ENCODE measurements at places on chromosomes 13 and 19. TPM values are rescaled to one million over a fixed set of nuclear protein-coding genes. Genes with fewer than 3 reads are reported as not detected.
A peak's percentile ranks its signal among the peaks of the same experiment; 100 is the strongest.

Gene DCT
- not detected for total RNA-seq

Gene MBD3L3
- total RNA-seq, result not detected

Gene TMEM259
- total RNA-seq, result 148 TPM

Gene CYP2A6
- not detected for total RNA-seq

Gene PCDH20
- total RNA-seq, result not detected

Gene PRODH2
- total RNA-seq, result 0.28 TPM

DNA sequence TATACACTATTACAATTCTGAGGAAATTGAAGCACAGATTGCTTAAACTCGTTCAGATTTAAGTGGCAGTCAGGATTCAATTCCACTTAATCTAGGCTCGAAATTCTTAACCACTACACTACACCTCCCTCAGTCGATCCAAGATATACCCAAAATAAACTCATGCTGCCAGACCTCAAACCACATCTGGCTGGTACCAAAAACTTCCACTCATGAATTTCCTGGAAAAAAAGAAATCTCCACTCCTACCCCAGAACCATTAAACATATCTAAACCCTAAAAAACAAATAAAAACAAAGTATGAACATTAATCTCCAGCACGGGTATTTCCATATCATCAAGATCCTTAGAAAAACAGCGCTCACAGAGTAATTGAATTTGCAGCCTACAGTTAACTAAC lies 1.1 kb downstream of the ZFP30 start:
- H3K27ac ChIP-seq, result peak overlapping the region; percentile 97
- no peaks in the 10 kb centered on the region for H3K4me1 ChIP-seq

DNA sequence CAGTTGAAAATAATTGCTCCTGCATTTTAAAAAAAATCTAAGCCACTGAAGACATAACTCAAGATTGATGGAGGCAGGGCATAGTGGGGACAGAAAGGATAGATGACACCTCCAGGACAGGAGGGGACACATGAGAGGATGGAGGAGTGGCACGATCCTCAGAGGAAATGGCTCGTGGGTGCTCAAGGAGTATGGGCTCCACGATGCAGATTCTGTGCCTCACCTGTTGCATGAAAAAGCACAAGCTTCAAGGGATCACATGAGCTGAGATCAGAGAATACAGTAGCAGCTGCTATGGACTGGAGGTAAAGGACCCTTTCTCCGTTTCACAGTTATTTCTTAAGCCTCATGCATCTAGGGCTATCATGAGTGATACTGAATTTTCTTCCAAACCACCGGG lies 69.7 kb upstream of the KL start:
- H3K4me3 ChIP-seq, result no peak overlapping the region
- no peak for DNase-seq
- H3K4me1 ChIP-seq, result no peaks in the 10 kb centered on the region
- H3K36me3 ChIP-seq, result no peaks in the 10 kb centered on the region
- no peak overlapping the region for H3K27ac ChIP-seq
- no peaks in the 10 kb centered on the region for H3K27me3 ChIP-seq

- peaks cover 17% of the 10 kb centered on the region for H3K4me1 ChIP-seq
- H3K4me3 ChIP-seq, result no peak overlapping the region
- peaks cover 10% of the 10 kb centered on the region for H3K36me3 ChIP-seq
- no peak overlapping the region for H3K27ac ChIP-seq
- DNase-seq, result no peak
These were observed 2.1 kb upstream of the UTP14C start for GRCh38 chr13:52022356-52022755.

- no peaks in the 10 kb centered on the region for H3K27me3 ChIP-seq
- no peak overlapping the region for H3K4me3 ChIP-seq
- peaks cover 58% of the 10 kb centered on the region for H3K4me1 ChIP-seq
- peak overlapping the region; percentile 67 for H3K27ac ChIP-seq
- DNase-seq, result no peak
These were observed 5.2 kb downstream of the EFNB2 start for GRCh38 chr13:106530171-106530851.

- no peak overlapping the region for H3K27ac ChIP-seq
- DNase-seq, result no peak
- no peaks in the 10 kb centered on the region for H3K4me1 ChIP-seq
- H3K4me3 ChIP-seq, result no peak overlapping the region
- H3K27me3 ChIP-seq, result no peaks in the 10 kb centered on the region
- no peaks in the 10 kb centered on the region for H3K36me3 ChIP-seq
These were observed 278.3 kb downstream of the UQCRFS1 start for GRCh38 chr19:28934631-28935030.

GRCh38 chr13:98997738-98998641 lies 20.1 kb upstream of the DOCK9 start:
- H3K27me3 ChIP-seq, result no peaks in the 10 kb centered on the region
- no peak for DNase-seq
- no peak overlapping the region for H3K27ac ChIP-seq

DNA sequence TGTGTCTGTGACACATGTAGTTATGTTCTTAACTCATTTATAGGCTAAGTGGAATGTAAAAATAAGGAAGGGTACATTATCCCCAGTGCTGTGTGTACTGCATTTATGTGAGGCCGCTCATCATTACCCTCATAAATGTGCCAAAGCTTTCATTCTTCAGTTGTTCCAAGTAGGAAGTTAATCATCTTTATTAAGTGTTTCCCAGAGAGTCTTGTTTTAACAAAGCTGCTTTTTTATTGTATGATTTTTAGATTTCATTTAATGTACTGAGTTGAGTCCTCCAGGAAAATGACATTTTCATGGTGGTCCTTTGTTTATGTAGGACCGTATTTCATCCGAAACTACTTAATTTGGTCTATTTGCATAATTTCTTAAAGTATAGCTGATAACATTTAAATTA lies 379.8 kb downstream of the DLEU7 start:
- H3K36me3 ChIP-seq, result no peaks in the 10 kb centered on the region
- no peak overlapping the region for H3K4me3 ChIP-seq
- H3K27ac ChIP-seq, result no peak overlapping the region
- no peaks in the 10 kb centered on the region for H3K4me1 ChIP-seq

GRCh38 chr13:91302111-91302510 lies 45.4 kb upstream of the MIR17HG start:
- no peaks in the 10 kb centered on the region for H3K36me3 ChIP-seq
- peaks cover 6% of the 10 kb centered on the region for H3K4me1 ChIP-seq
- H3K27ac ChIP-seq, result no peak overlapping the region
- DNase-seq, result no peak

GRCh38 chr13:112716841-112717520 lies 27.1 kb downstream of the ATP11A start:
- peak; percentile 11 for DNase-seq
- no peaks in the 10 kb centered on the region for H3K27me3 ChIP-seq
- peaks cover 81% of the 10 kb centered on the region for H3K4me1 ChIP-seq
- H3K36me3 ChIP-seq, result peaks cover 3% of the 10 kb centered on the region
- no peak overlapping the region for H3K4me3 ChIP-seq

DNA sequence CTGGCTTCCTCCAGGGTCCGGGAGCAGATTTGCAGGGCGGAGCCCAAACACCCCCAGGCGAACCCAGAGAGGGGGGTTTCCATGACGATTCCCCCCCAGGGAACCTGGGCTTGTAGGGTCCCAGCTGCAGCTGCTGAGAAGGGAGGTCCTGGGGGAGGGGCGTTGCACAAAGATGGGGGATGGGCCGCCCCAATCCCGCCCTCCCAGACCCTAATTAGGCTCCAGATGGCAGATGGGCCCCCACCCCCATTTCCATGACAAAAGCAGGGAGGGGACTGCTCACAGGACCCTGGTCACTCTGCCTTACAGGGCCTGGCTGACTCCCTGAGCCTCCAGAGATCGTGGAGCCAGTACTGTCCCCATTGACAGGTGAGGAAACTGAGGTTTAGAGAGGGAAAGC lies 15.2 kb downstream of the ELAVL3 start:
- no peak overlapping the region for H3K4me3 ChIP-seq
- H3K36me3 ChIP-seq, result no peaks in the 10 kb centered on the region
- no peaks in the 10 kb centered on the region for H3K27me3 ChIP-seq
- H3K27ac ChIP-seq, result no peak overlapping the region
- DNase-seq, result no peak

- no peak for DNase-seq
- no peak overlapping the region for H3K27ac ChIP-seq
- no peaks in the 10 kb centered on the region for H3K36me3 ChIP-seq
- no peak overlapping the region for H3K4me3 ChIP-seq
These were observed 955.9 kb downstream of the SLITRK6 start for GRCh38 chr13:84843368-84843767.

DNA sequence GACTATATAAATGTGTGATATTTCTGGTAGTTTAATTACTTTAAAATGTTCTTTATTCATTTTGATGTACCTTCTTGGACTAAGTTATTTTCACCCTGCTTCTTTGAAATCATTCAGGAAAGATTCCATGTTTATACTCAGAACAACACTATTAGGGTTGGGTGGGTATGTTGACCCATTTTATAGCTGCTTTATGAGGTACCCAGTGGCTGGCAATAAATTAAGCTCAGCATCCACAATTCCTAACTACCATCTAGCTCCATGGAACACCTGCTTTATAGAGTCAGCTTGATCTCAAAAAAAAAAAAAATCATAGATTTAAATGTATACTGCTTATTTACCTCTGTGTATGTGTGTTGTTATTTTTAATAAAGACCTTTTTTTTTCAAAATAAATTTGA lies 78.9 kb upstream of the ZNF91 start:
- H3K27ac ChIP-seq, result no peak overlapping the region
- H3K4me1 ChIP-seq, result no peaks in the 10 kb centered on the region
- H3K4me3 ChIP-seq, result no peak overlapping the region
- H3K36me3 ChIP-seq, result no peaks in the 10 kb centered on the region

- no peaks in the 10 kb centered on the region for H3K27me3 ChIP-seq
- DNase-seq, result no peak
- H3K4me1 ChIP-seq, result peaks cover 10% of the 10 kb centered on the region
- H3K27ac ChIP-seq, result peak overlapping the region; percentile 99
- no peaks in the 10 kb centered on the region for H3K36me3 ChIP-seq
These were observed 915 bp upstream of the GRWD1 start for GRCh38 chr19:48444936-48445200.

DNA sequence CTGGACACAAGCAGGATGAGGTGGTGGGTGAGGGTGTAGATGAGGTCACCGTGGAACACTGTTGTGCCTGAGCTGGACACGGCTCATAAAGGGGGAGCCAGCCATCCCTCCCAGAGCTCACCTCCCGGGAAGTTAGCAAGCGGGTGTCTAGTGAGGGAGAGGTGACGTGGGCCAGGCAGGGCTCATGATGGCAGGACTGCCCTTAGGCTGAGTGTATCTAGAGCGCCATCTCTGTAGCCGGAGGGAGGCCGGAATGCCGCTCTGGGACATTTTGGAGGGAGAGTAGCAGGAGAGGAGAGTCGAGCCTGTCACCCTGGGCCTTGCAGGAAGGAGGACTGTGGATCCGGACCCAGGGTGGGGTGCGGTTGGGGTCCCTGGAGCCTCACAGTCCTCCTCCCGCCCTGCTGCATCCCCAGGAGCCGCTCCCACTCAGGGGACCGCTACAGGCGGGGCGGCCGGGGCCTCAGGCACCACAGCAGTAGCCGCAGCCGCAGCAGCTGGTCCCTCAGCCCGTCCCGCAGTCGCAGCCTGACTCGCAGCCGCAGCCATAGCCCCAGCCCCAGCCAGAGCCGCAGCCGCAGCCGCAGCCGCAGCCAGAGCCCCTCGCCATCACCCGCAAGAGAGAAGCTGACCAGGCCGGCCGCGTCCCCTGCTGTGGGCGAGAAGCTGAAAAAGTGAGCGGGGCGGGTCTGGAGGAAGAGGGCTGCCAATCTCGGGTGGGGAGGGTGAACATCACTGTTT lies 9.2 kb downstream of the ZNF296 start:
- H3K36me3 ChIP-seq, result peaks cover 5% of the 10 kb centered on the region
- H3K27me3 ChIP-seq, result no peaks in the 10 kb centered on the region
- DNase-seq, result no peak
- H3K4me3 ChIP-seq, result no peak overlapping the region

DNA sequence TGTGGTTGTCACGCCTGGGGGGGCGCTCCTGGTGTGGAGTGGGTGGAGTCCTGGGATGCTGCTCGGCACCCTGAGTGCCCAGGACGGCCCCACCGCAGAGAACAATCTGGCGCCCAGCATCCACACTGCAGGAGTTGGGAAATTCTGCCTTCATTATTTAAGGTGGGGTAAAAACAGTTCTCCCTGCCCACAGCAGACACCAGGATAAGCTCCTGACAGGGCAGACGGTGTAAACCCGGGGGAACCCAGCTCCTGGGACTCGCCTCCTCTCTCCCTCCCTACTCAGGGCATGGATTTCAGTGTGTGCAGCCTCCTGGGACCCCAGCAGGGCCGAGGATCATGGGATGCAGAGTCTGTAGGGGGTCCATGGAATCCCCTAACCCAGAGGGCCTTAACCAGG lies 7.7 kb upstream of the WDR18 start:
- H3K36me3 ChIP-seq, result no peaks in the 10 kb centered on the region
- H3K27me3 ChIP-seq, result no peaks in the 10 kb centered on the region
- no peak overlapping the region for H3K27ac ChIP-seq
- DNase-seq, result peak; percentile 36

DNA sequence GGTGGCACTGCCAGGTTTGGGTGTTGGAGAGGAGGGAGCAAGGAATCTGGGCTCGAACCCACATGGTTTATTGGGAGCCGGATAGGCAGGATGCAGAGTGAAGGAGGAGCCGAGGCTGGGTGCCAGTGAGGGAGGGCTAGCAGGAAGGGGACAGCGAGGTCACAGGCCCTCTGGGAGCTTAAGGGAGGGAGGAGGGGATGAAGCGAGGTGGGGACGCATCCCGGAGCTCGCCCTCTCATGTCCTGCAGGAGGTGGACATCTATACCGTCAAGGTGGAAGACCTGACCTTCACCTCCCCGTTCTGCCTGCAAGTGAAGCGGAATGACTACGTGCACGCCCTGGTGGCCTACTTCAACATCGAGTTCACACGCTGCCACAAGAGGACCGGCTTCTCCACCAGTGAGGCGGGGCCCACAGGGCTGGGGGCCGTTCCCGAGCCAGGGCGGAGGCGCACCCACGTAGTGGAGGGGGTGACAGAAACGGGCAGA lies 3.5 kb upstream of the ADM5 start:
- DNase-seq, result no peak
- H3K4me1 ChIP-seq, result peaks cover 1% of the 10 kb centered on the region
- H3K4me3 ChIP-seq, result no peak overlapping the region
- H3K36me3 ChIP-seq, result peaks cover 5% of the 10 kb centered on the region
- H3K27me3 ChIP-seq, result no peaks in the 10 kb centered on the region

GRCh38 chr19:8642561-8642960 lies 12.1 kb downstream of the NFILZ start:
- H3K4me3 ChIP-seq, result no peak overlapping the region
- H3K36me3 ChIP-seq, result no peaks in the 10 kb centered on the region
- peaks cover 6% of the 10 kb centered on the region for H3K4me1 ChIP-seq
- H3K27ac ChIP-seq, result no peak overlapping the region
